Naive thymus-derived CD4-positive, alpha-beta T cell (primary cell): ENCODE measurements at places on chromosomes 7 and 10. TPM values are rescaled to one million over a fixed set of nuclear protein-coding genes. Genes with fewer than 3 reads are reported as not detected.

CRHR2 gene
- total RNA-seq = not detected in 2 replicates

DNA sequence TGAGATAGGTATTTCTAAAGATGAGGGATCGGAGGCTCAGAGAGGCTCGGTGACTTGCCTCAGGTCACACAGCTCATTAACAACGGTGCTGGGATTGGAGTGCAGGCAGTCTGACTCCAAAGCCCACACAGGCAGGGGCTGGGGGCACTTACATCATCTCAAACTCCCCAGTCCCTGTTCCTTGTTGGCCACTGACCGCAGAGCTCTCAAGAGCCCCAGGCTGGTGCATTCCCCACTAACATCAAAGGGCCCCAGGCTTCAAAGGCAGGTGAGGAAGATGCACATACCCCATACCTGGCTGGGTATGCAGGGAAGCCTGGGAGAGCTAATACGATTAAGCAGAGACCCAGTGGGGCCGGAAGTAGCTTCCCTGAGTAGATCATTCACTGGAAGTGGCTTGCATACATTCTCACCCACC is 13.7 kb upstream of the NODAL start:
- H3K36me3 ChIP-seq = no peaks in the 10 kb centered on the region
- no peak overlapping the region for H3K27ac ChIP-seq
- no peaks in the 10 kb centered on the region for H3K27me3 ChIP-seq
- DNase-seq = no peak
- no peak overlapping the region for H3K4me3 ChIP-seq

- H3K4me3 ChIP-seq = no peak overlapping the region
- H3K27ac ChIP-seq = no peak overlapping the region
- no peaks in the 10 kb centered on the region for H3K27me3 ChIP-seq
These were observed 540.2 kb downstream of the NXPH1 start for GRCh38 chr7:8973601-8974000.

DNA sequence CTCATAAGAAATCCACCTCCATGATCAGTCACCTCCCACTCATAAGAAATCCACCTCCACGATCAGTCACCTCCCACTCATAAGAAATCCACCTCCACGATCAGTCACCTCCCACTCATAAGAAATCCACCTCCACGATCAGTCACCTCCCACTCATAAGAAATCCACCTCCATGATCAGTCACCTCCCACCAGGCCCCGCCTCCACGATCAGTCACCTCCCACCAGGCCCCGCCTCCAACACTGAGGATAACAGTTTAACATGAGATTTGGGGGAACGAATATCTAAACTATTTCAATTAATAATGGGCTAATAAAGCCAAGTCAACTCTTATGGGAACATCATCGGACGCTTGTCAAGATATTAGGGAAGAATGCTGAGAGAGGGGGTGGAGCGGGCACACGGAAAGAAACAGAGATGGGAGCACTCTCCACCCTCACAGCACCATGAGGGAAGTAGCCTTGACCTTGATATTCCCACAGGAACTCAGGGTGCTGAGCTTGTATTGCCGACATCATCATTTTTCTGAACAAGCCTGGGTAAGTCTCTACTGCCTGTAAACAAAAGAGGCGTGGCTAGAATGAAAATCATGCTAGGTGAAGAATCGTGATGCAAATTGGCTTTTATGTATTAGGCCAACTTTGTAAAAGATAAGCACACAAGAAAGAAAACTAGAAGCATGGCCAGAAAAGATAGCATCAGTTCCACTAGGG is 303.5 kb upstream of the KLF6 start:
- no peaks in the 10 kb centered on the region for H3K36me3 ChIP-seq
- no peak for DNase-seq
- no peaks in the 10 kb centered on the region for H3K4me1 ChIP-seq
- no peaks in the 10 kb centered on the region for H3K27me3 ChIP-seq

GRCh38 chr10:81920213-81920829 is 45.3 kb downstream of the NRG3 start:
- no peak for DNase-seq
- H3K27ac ChIP-seq = no peak overlapping the region
- H3K27me3 ChIP-seq = no peaks in the 10 kb centered on the region

SPAM1 gene
- not detected for total RNA-seq

STEAP1 gene
- 0.38 and 0.46 TPM in 2 replicates for total RNA-seq

GRCh38 chr7:1068013-1068412 is 19.9 kb upstream of the GPER1 start:
- no peaks in the 10 kb centered on the region for H3K36me3 ChIP-seq
- DNase-seq = no peak
- no peak overlapping the region for H3K27ac ChIP-seq
- peaks cover 6% of the 10 kb centered on the region for H3K4me1 ChIP-seq
- H3K4me3 ChIP-seq = no peak overlapping the region

DNA sequence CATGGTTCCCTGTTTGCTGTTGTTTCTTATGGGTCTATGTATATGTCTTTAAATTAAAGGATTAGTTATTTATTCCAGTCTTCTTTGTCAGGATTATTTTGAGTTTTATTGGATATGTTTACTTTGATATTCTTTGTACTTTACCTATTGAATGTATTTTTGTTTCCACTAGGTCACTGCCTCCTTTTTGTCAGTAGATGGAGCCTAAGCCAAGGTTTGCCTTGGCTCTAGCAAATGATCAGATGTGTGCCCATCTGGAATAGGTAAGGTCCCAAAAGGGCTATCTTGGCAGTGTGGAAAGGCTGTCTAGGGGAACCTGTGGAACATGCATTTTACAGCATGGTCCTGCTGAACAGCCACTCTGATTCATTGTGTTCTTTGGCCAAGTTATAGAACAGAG is 337.3 kb upstream of the GHITM start:
- H3K4me3 ChIP-seq = no peak overlapping the region
- no peaks in the 10 kb centered on the region for H3K27me3 ChIP-seq
- H3K36me3 ChIP-seq = no peaks in the 10 kb centered on the region
- no peak overlapping the region for H3K27ac ChIP-seq
- no peaks in the 10 kb centered on the region for H3K4me1 ChIP-seq

GRCh38 chr7:142595816-142596516 is 153.3 kb upstream of the PRSS1 start:
- no peak for DNase-seq

DNA sequence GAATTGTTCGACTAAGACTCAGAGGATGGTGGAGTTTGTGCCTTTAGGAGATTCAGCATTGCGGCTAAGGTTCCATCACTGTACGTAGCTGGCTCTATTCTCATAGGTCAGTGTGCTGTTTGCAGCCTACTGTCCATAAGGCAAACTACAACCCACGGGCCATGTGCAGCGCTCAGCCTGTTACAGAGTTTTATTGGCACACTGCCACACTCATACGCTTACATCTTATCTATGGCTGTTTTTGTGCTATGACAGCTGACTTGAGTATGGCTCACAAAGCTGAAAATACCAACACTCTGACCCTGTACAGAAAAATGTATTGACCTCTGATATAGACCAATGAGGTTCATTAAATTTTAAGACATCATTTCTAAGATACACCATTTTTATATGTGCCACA is 114.5 kb downstream of the ARID5B start:
- no peaks in the 10 kb centered on the region for H3K4me1 ChIP-seq
- H3K4me3 ChIP-seq = no peak overlapping the region
- H3K27ac ChIP-seq = no peak overlapping the region
- no peak for DNase-seq
- H3K36me3 ChIP-seq = peaks cover 6% of the 10 kb centered on the region

TAS2R3 gene
- total RNA-seq = 1.2 TPM

DNA sequence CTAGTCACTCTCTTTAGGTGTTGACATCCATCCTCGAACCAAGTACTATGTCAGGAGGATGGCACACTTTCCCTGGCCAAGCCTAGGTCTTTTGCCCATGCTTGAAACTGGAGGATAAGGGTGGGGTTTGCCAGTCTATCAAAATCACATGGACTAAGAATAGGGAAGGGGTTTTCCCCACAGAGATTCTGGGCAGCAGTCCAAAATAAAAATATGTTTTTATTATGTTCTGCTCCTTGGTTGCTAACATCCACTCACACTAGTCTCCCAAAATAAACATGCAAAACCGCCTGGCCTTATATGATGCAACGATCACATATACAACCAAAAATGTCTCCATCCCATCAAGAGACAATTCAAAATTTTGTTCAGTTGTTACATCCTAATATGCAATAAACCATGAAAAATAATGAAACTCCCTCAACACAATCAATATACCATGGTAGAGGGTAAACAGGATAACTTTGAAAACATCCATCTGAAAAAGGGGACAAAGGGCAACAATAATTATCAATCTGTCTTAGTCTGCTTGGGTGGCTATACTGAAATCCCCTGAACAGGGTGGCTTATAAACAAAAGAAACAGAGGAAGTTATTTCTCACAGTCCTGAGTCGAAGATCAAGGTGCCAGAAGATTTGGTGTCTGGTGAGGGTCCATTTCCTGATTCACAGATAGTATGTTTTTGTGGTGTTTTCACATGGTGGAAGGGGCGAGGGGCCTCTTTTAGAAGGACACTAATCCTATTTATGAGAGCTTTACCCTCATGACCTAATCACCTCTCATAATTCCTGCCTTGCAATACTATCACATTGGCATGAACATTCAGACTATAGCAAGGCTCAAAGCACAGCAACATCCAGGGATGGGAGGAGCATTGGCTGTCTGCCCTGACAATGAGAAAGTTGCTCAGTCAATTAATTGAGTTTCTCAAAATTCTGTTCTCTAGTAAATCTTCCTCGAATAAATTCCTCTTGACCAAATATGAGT is 159.3 kb downstream of the ETV1 start:
- no peaks in the 10 kb centered on the region for H3K36me3 ChIP-seq
- no peaks in the 10 kb centered on the region for H3K27me3 ChIP-seq
- no peak overlapping the region for H3K27ac ChIP-seq
- DNase-seq = no peak
- H3K4me3 ChIP-seq = no peak overlapping the region

COL17A1 gene
- not detected for total RNA-seq

OR2A14 gene
- not detected for total RNA-seq

DNA sequence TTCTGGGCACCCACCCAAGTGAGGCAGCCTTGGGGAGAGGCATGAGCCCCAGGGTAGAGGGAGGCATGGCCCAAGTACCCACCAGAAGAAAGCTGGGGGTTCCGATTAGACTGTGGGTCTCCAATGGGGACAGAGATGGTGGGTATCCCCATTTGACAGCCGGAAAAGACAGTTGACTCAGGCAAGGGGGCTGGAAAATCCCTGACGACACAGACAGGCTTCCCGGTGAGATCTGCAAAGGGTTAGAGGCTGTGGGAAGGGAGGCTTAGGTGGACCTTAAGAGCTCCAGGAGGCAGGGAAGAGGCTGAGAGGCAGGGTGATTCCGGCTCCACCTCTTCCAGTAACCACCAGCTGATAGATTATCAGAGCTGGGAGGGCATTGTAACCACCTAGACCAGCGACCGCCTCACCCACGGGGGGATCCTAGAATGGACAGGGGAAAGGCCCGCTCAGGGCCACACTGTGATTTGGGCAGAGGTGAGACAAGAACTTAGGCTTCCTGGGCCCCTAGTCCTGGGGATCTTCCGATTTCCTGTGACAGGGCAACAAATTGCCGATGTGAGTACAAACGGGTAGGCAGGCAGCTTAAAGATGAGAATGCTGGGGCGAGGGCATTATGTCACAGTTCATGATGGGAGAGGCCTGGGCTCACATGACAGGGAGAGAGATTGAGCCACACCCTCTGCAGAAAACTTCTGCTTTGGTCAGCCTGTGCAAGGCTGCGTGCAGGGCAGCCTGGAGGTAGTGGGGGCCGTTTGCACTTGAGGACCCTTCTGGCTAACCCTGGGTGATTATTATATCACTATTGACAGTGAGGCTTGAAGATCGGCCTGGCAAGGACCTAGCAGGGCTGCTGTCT is 5.4 kb downstream of the TBATA start:
- DNase-seq = no peak
- H3K4me1 ChIP-seq = no peaks in the 10 kb centered on the region
- no peaks in the 10 kb centered on the region for H3K36me3 ChIP-seq
- H3K27me3 ChIP-seq = no peaks in the 10 kb centered on the region
- no peak overlapping the region for H3K27ac ChIP-seq
- H3K4me3 ChIP-seq = no peak overlapping the region

GRCh38 chr10:121702351-121703320 is 104.4 kb upstream of the FGFR2 start:
- no peaks in the 10 kb centered on the region for H3K4me1 ChIP-seq
- no peak overlapping the region for H3K27ac ChIP-seq
- H3K4me3 ChIP-seq = no peak overlapping the region
- H3K27me3 ChIP-seq = no peaks in the 10 kb centered on the region
- DNase-seq = no peak

DNA sequence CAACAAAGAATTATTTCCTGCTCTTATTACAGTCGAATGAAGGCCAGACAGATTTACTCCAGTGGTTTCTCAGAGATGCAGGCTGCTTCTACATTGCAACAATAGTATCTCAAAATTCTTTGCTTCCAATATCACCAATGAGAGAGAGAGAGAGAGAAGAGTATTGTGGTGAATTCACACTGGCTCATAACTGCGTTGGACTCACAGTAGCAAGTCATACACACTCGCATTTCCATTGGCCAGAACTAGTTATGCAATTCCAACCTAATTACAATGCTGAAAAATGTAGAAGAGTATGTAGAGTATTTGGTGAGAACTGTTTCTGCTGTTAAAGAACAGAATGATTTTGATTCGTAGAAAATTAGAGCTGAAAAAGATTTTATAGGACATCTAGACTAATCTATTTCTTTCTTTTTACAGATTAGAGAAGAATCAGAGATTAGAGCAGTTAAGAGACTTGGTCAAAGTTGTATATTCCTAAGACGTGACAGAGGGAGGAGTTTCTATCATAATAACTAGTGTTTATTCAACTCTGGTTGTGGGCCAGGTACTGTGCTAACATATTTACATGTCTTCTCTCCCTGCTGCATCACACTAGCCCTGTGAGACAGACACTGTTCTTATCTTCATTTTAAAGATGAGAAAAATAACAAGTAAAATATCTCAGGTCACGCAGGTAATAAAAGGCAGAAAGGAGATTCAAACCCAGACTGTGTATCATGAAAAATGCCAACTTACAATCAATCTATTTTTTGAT is 34.6 kb upstream of the PDK4 start:
- H3K27me3 ChIP-seq = no peaks in the 10 kb centered on the region
- no peak overlapping the region for H3K4me3 ChIP-seq
- no peaks in the 10 kb centered on the region for H3K36me3 ChIP-seq
- no peak overlapping the region for H3K27ac ChIP-seq
- no peak for DNase-seq

- DNase-seq = no peak
- no peaks in the 10 kb centered on the region for H3K4me1 ChIP-seq
- no peaks in the 10 kb centered on the region for H3K27me3 ChIP-seq
- H3K36me3 ChIP-seq = no peaks in the 10 kb centered on the region
These were observed 23.2 kb downstream of the CREB3L2 start for GRCh38 chr7:137978464-137979237.

DNA sequence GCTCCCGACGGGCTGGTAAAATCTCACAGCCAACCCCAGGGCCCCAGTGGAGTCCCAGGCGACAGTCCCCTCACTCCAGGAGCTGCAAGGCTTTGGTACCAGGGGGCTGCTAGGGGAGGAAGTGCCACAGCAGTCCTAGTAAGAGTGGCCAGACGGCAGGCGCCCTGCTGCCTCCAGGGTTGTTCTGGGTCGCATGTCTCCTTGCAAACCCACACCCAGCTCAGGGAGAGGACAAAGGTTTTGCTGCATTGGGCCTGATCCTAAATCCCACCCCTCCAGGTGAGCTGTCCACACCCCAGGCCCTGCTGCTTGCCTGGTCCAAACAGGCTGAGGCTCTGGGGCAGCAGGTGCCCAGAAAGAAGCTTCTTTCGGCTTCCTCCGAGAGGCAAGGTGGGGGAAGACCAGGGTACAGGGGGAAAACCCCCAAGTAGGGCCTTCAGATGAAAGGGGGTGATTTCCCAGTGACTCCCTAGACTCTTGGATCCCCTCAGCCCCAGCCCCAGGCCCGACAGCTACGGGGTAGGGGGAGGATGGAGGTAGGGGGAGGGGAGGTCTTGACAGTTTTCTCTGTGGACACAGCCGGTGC is 4.2 kb upstream of the KCP start:
- H3K4me3 ChIP-seq = no peak overlapping the region
- H3K36me3 ChIP-seq = no peaks in the 10 kb centered on the region
- no peaks in the 10 kb centered on the region for H3K4me1 ChIP-seq

GIMAP5 gene
- 58.7 TPM for total RNA-seq

BNIP3 gene
- total RNA-seq = 20.9 TPM
